Ascending aorta (tissue), 2 donors: ENCODE measurements at places on chromosomes 6 and 20. TPM values are rescaled to one million over a fixed set of nuclear protein-coding genes. Genes with fewer than 3 reads are reported as not detected.

C4B gene
- 133 TPM for total RNA-seq

DNA sequence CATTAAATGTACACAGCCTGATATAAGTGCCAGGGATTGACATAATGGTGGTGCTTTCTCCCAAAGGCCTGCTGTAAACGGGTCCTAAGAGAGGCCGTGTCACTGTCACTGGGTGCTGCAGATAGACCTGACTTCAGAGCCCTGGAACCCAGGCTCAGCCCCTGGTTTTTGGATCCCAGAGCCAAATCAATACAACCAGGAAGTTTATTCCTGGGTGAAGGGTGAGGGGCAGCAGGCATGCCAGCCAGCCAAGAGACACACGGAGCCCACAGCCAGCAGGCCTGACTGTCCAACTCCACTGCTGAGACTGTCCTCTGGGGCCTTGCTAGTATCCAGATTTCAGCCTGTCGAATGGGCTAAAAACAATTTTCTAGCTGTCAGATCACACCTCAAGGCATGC is 12.8 kb upstream of the ARMC12 start:
- no peak overlapping the region for H3K4me3 ChIP-seq
- H3K4me1 ChIP-seq: peaks cover 51% of the 10 kb centered on the region
- no peaks in the 10 kb centered on the region for H3K36me3 ChIP-seq
- peak overlapping the region; percentile 100 for H3K27ac ChIP-seq
- no peak for DNase-seq
- H3K27me3 ChIP-seq: no peaks in the 10 kb centered on the region

DNA sequence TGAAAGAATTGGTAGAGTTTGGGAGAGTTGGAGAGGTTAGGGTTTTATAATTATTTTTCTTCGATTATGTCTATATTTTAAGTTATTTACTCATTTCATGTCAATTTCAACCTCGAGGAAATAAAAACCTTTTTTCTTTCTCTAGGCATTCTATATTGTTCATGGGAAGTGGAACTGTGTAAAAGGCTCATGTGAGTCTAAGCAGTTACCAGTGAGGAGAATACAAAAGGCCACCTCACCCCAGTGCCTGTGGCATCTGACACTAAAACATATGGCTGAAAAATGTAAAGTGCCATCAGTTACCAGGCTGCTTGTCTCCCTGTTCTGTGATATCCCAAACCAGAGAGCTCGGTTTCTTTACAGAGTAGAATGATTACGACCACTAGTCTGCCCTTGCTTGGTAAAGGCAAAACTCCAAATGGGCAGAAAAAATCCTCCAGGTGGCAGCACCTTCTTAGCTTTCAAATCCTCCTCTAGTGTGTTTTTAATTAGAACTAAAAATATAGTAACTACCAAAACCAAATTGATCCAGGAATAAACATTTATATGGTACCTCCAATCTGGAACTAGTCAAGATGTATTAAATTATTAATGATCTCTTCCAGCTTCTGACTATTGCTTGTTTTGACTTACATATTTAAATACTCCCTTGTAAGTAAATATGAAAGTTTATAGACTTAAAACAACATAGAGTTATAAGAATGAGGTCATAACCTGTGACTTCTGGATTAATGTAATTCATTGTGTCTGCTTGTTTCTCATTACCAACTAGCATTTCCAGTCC is 122.6 kb upstream of the MCHR2 start:
- H3K4me3 ChIP-seq: no peak overlapping the region
- no peaks in the 10 kb centered on the region for H3K27me3 ChIP-seq
- H3K4me1 ChIP-seq: no peaks in the 10 kb centered on the region
- no peak overlapping the region for H3K27ac ChIP-seq

GRCh38 chr6:52496631-52497030 is 76.5 kb downstream of the EFHC1 start:
- H3K4me3 ChIP-seq: no peak overlapping the region
- H3K27me3 ChIP-seq: no peaks in the 10 kb centered on the region
- DNase-seq: no peak
- no peaks in the 10 kb centered on the region for H3K36me3 ChIP-seq
- H3K27ac ChIP-seq: no peak overlapping the region

DNA sequence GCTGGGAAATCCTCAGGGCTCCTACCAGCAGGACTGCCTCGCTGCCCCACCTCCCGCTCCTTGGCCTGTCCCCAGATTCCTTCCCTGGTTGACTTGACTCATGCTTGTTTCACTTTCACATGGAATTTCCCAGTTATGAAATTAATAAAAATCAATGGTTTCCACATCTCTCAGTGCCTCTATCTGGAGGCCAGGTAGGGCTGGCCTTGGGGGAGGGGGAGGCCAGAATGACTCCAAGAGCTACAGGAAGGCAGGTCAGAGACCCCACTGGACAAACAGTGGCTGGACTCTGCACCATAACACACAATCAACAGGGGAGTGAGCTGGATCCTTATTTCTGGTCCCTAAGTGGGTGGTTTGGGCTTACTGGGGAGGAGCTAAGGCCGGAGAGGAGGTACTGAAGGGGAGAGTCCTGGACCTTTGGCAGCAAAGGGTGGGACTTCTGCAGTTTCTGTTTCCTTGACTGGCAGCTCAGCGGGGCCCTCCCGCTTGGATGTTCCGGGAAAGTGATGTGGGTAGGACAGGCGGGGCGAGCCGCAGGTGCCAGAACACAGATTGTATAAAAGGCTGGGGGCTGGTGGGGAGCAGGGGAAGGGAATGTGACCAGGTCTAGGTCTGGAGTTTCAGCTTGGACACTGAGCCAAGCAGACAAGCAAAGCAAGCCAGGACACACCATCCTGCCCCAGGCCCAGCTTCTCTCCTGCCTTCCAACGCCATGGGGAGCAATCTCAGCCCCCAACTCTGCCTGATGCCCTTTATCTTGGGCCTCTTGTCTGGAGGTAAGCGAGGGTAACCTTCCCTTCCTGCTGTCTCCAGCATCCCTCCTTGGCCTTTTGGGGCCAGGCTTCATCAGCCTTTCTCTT is at the start of gene CFB:
Gene CFB (plus strand): TSS at position 589 of the 863 bp plus-strand sequence. CDS start 127 bp downstream, at position 716.
- H3K27me3 ChIP-seq: no peaks in the 10 kb centered on the region
- peak within 1 kb of the TSS; percentile 28 for H3K4me3 ChIP-seq
- peak; percentile 75 for DNase-seq
- H3K36me3 ChIP-seq: no peaks in the 10 kb centered on the region
- peak within 1 kb of the TSS; percentile 93 for H3K27ac ChIP-seq

DNA sequence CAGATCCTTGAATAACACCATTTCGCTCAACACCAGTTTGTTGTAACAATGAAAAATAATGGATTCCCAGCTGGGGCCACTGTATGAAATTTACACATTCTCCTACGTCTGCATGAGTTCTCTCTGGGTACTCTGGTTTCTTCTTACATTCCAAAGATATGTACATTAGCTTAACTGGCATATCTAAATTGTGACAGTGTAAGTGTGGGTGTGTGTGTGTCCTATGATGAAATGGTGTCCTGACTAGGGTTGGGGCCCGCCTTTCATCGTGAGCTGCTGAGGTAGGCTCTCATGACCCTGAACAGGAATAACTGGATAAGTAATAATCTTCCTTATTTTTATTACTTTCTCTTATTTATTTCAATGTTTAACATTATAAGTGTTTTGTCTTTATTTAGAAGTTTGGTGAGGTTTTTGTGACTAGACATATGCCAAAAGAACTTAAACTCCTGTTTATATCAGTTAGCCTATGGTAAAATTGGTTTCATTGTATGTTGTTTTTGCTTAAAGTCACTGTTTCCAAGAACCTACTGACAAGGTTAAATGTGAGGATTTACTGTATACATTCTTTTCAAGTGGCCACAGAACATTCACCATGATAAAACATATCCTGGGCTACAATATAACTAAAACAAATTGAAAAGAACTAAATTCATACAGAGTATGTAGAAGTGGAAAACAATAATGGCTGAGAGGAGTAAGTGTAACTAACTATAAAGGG is 42.4 kb downstream of the RBL1 start:
- peaks cover 32% of the 10 kb centered on the region for H3K36me3 ChIP-seq
- DNase-seq: no peak
- H3K4me3 ChIP-seq: no peak overlapping the region
- H3K4me1 ChIP-seq: no peaks in the 10 kb centered on the region
- no peaks in the 10 kb centered on the region for H3K27me3 ChIP-seq
